NCI-H774 (cell line): ENCODE measurements at places on chromosomes 11 and 22.

GRCh38 chr11:63882555-63883242 lies 34.3 kb downstream of the RCOR2 start:
- no peak for DNase-seq

- DNase-seq = no peak
Observed at GRCh38 chr11:110077346-110077745, 15.8 kb upstream of the ZC3H12C start.

GRCh38 chr11:99020352-99021225 lies at the start of gene CNTN5:
TSS of gene CNTN5 (plus strand) at chr11:99020949.
- DNase-seq = peak; percentile 88

GRCh38 chr11:121555121-121555520 lies 102.4 kb upstream of the SORL1-AS1 start:
- DNase-seq = peak; percentile 82

- no peak for DNase-seq
Observed at GRCh38 chr11:72426758-72427157, 7.6 kb downstream of the CLPB start.

DNA sequence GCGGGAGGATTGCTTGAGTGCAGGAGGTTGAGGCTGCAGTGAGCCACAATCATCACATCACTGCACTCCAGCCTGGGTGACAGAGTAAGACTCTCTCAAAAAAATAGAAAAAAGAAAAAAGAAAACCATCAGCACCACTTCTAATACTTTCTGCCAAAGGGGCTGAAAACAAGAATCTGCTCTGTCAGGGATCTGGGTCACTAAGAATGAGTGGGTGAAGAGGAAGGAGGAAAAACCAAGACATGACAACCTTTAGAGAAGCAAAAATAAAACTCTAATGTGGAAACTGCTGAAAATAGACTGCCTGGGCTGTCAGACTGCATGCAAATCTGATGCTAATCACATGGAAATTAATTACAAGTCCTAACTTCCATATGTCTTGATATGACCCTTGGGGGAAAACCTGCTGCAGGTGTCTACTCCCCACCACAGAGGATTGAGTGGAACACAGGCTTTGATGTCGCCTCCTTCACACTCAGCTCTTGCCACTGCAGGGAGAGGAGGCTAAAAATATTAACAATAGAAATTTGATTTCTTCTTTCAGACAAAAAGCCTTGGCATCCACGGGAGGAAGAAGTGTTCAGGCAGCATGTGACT lies 62.5 kb upstream of the CRTAM start:
- DNase-seq = no peak

GRCh38 chr11:102279641-102280170 lies 37.6 kb upstream of the BIRC3 start:
- peak; percentile 13 for DNase-seq

DNA sequence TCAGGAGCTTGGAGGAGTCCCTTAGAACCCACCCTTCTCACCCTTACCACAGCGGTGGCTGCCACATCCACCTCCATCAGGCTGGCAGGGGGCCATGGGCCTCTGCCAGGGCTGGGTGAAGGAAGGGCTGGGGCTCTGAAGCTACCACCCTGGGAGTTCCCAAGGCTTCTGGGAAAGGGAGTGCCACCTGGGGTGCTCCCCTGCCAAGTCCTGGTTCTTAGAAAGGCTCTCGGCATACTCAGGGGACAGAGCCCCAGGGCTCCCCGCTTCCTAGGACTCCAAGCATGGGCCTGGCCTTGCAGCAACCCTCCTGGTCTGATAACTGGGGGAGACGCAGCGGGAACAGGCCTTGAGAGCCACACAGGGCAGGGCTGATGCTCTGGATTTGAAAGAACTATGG lies 438 bp upstream of the PLA2G3 start:
- DNase-seq = no peak

DNA sequence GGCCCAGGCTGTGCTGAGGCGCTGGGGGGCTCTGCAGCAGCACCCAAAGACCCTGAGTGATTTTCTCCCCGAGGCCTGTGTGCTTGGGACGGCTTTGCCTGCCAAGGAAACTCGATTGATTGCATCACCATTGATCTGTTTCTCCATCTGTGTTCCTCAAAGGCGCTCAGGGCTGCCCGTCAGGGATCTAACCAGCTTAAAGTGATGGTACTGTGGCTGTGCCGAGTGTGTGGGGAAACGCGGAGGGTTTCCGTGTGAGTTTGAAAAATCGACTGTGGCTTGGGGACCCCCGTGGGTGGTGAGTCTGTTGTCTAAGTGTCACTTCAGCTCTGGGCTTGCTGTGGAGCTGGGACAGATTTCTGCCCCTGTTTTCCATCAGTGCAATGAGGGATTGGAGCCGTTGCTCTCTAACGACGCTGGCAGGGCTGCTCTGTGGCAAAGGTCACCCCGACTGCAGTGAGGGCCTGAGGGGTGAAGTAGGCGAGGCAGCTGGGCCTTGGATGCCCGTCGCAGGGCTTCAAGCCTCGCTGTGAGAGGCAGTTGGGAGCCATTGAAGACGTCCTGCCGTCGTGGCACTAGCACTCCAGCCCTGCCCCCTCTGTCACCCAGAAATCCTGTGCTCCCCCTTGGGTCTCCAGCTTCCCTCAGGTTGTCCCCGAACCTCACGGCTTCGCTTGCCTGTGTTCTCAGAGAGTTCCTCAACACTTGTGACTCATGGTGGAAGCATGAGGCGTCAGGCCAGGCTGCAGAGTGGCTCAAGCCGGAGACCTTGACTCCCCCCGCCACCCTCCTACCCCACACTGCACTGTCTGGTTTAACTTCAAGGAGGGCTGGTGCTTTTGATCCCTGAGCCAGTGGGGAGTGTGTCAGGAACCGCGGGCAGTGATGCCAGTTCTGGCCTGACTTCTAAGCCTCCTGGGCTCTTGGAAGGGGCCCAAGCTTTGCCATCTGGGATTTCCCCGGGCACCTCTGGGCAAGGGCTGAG lies 21.8 kb downstream of the CACNA1I start:
- DNase-seq = no peak

- DNase-seq = peak; percentile 88
Observed at GRCh38 chr11:15074206-15075161, 1.1 kb downstream of the CALCB start.

- DNase-seq = no peak
Observed at GRCh38 chr22:48895831-48896765, 931.6 kb downstream of the BRD1 start.

GRCh38 chr11:36507824-36508489 lies 2.1 kb downstream of the TRAF6 start:
- no peak for DNase-seq

- DNase-seq = no peak
Observed at GRCh38 chr22:20177217-20177911, 26.5 kb upstream of the CCDC188 start.

- DNase-seq = no peak
Observed at GRCh38 chr22:27538666-27539065, 262.9 kb downstream of the MN1 start.

GRCh38 chr11:126194121-126194543 lies 17.3 kb downstream of the RPUSD4 start:
- peak; percentile 23 for DNase-seq

DNA sequence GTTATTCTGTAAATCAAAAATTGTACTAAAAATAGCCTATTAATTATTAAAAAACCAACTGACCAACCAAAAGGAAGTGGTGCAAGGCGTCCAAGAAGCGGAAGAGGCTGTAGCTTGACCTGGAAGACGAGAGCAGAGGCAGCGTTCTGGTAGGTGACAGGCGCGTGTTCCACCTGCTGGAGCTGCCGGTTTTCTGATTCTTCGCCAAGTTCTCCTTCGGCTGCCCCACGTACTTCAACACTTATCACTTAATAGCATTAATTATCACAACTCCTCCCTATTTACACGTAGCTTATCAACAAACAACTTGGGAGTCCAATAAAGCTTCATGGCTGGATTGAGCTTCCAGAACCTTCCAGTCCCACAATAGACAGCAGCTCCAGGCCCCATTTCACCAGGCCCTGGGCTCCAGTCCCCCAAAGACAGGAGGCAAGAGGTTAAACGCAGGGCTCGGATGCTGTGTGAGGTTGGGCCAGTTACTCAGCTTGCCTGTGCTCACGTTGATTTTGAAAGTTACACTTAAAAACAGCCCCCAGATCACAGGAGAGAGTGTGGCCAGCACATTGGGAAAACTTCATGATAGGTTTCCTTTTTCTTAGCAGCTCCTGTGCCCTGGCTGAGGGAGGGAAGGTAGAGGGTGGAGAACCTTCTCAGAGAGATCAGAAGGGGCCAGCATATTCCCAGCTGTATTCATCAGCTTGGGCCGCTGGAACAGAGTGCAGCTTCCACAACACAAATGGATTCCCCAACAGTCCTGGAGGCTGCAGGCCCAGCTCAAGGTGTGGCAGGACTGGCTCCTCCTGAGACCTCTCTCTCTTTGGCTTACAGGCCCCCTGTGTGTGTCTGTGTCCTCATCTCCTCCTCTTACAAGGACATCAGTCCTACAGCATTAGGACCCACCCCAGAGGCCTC lies 54.2 kb upstream of the FGF3 start:
- DNase-seq = no peak

DNA sequence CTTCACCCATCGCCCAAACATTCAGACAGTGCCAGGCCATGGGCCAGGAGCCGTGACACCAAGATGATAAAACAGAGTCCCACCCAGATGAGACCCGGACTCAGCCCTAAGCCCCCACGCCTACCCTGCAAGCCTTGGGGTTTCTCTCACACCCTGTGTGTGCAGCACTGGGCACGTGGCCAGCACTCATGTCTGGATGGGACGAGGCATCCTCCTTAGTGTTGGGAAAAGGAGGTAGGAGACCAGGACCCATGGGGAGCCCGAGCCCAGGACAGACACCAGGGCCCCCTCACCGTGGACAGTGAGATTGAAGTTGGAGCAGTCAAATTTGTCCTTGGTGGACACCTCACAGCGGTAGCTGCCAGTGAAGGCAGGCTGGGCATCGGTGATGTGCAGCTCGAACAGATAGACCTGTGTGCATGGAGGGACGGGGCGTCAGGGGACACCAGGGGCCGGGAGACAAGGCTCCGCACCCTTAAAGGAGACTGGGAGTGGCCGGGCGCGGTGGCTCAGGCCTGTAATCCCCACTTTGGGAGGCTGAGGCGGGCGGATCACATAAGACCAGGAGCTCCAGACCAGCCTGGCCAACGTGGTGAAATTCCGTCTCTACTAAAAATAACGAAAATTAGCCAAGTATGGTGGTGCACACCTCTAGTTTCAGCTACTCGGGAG lies 4.2 kb downstream of the MYBPC3 start:
- DNase-seq = no peak
